ENCODE measurements at places on chromosomes 7 and 10. TPM values are rescaled to one million over a fixed set of nuclear protein-coding genes. Genes with fewer than 3 reads are reported as not detected.

GRCh38 chr10:6537770-6538169 is 42.3 kb downstream of the PRKCQ start:
- DNase-seq, result no peak

The SPDYE3 gene
- not detected for total RNA-seq

DNA sequence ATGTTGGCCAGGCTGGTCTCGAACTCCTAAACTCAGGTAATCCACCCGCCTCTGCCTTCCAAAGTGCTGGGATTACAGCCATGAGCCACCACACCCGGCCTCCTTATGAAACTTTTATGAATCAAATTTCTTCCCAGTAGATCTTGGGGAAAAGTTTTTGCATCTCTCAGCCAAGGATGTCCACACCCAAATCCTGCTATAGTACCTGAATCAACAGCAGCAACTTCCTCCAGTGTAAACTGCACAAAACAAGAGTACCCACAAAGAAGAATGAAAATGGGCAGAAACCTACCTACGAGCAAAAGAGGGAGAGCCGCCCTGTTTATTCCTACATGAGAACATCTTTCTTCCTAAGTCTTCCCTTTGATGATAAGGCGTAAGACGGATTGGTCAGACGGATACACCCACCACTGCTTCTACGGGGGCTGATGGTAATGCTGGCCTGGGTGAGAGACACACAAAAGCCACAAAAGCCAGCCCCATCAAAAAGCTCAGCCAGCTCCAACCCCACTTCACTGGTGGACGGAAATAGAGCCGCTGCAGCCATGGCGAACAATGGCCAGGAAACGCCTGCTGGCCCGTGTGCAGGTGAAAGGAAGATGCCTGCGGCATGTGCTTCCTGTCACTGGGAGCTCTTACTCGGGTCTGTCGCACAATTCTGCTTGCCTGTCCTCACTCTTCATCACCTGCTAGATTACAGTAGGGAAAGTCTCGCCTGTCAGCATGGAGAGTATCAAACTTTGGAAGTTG is 10.4 kb downstream of the JCAD start:
- no peak for DNase-seq

- no peak for DNase-seq
Observed at GRCh38 chr7:1737523-1737922, 67.4 kb downstream of the ELFN1 start.

DNA sequence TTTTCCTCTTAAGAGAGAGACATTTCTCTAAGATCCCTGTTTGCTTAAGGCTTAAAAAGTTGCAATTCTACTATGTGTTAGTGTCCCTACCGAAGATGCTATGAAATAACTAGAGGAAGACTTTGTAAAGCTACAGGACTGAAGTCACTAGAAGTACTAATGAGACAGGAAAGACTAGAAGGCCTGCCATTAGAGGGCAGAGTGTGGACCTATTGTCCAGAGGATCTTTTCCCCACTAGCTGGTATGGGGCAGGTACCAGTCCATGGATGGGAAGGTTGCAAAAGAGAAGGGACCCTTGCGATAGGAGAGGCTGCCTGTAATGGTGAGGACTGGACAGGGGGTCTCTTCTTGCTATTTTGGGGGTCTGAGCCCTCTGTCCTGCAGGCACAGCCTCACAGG is 178.1 kb downstream of the TMEM178B start:
- no peak for DNase-seq

DNA sequence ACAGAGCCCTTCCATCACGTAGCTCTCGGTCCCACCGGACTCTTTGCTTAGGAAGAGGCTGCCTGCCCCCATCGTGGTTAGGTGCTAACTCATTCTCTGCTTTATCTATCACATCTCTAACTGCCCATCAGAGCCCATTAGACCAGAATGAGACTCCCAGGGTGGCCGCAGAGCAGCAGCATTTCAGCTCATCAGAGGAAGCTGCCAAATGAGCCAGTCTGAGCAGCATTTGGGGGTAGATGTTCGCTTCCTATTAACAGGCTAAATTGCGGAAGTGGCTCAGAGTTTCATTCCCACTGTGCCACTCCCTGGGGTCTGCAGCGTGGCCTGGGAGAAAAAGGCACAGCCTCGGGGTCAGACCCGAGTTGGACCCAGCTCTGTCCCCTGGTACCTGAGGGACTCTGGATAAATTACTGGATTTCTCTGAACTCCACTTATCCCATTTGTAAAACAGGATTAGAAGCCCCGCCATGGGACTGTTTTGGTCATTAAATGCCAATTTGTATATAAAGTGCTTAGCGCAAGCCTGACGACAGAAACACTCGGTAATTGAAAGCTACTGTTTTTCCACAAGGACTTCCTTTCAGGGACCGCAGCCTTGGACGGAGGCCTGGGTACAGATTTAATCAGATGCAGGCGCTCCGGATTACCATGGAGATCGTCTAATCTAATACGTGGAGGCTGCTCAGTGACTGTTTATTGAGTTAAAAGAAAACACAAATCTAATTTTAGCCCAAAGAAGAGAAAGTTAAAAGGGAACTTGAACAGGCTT is 73.8 kb upstream of the PRLHR start:
- DNase-seq, result no peak

- no peak for DNase-seq
Observed at GRCh38 chr10:73039635-73040034, 57.0 kb downstream of the P4HA1 start.

DNA sequence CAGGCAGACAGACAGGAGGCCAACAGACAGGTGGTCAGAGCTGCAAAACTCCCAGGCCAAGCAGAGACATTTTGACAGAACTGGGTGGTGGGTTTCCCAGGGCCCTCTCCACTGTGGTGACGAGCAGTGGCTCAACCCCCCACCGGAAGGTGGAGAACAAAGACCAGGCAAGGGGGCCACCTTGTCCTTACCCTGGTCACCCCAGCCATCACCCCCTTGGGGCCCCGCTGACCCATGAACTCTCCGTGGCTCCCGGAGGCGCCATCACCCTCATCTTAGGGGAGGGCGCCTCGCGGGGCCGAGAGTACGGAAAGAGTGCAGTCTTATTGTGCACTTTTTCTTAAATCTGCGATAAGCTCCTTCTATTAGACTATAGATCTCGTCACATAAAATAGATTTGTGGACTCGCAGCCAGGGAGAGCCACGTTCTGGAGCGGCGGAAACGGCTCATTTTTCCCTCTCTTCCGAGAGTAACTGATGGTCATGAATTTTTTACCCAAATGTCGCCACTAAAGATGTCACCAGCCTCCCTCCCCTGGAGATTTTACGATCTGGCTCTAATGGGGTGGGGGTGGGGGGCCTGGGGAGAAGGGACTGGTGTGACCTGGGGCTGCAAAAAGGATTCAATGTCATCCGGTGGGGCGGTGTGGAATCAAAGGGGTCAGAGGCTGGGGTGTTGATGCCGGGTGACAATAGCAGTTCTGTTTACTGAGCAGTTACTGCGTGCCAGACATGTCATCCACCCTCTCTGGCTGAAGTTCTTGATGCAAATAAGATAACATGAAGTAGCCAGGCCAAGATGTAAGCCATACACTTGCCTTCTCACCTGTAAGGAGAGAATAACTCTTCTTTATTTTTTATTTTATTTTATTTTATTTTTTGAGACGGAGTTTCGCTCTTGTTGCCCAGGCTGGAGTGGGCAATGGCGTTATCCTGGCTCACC is 71.1 kb upstream of the MYL10 start:
- DNase-seq, result no peak

DNA sequence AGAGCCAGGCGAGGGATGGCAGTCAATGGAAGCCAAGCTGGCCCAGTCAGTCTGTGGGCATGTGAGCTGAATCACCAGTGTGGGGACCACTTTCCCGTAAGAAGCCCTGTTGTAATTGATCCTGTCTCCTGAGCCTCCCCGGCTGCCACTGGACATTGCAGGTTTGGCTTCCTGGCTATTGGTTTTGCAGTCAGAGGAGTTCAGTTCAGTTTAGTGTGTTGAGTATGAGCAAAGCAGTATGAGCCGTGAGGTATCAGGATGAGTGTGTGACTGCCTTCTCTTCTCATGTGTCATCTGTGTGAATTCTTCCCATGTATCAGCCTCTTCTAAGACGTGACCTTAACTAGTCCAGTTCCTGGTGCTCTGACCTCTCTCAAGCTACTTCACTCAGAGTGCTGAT is 227.4 kb downstream of the PRKG1 start:
- no peak for DNase-seq

- DNase-seq, result no peak
Observed at GRCh38 chr10:119404719-119405519, 137.6 kb downstream of the RGS10 start.

DNA sequence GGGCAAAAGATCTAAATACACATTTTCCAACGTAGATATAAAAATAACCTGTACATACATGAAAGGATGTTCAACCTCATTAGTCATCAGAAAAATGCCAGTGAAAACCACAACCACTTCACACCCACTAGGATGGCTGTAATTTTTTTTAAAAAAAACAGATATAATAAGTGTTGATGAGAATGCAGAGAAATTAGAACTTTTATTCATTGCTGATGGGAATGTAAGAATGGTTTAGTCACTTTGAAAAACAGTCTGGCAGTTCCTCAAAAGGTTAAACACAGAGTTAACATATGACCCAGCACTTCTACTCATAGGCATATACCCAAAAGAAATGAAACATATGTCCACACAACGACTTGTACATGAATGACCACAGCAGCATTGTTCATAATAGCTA is 32.3 kb upstream of the PRKCQ start:
- no peak for DNase-seq

The IQUB gene
- total RNA-seq, result 5.6 TPM

GRCh38 chr7:107180378-107180777 is 11.6 kb downstream of the HBP1 start:
- no peak for DNase-seq

- DNase-seq, result peak; percentile 97
Observed at GRCh38 chr7:30469303-30469702, 9.3 kb downstream of the NOD1 start.

The CALN1 gene
- not detected for total RNA-seq
